Adrenal gland (tissue), 19 donors: ENCODE measurements at places on chromosomes 7 and 10. TPM values are rescaled to one million over a fixed set of nuclear protein-coding genes. Genes with fewer than 3 reads are reported as not detected.

DNA sequence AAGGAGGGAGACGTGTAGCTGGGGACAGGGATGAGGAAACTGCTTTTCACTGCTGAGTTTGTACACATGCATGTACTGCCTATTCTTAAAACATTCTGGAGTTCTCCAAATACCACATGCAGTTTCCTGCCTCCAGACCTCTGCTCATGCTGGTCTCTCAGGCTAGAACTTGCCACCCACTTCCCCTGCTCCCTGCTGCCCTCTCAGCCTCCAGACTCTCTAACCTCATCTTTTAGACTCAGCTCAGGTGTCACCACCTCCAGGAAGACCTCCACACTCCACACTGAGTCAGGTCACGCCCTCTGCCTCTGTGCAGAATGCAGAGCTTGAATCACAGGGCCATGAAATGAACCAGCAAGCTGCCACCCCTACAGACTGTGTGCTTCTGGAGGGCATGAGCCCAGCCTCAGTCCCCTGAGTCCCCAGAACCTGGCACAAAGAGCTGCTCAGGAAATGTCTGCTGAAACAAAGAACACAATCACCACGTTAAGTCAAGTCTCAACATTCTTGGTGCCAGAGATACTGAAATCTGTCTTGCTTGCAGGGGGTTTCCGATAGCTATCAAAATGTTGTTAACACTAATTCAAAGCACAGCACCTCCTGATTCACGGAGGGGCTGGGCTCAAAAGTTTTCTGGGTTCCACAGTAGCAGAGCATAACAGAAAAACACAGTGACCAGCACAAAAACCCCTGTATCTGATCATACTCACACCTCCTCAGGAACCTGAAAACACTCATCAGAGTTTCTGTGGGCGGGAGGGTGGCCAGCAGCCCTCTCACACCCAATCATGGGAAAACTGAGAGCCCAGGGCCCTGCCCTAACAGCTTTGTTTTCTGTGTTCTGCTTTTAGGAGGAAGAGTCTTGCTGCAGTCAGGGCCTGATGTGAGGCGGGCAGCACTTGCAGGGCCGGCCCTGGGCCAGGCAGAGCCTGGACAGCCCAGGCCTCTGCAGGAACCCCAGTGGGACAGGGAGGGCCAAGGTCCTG, 21.1 kb downstream of the FAM53B start:
- peaks cover 99% of the 10 kb centered on the region for H3K4me1 ChIP-seq
- peak overlapping the region; percentile 83 for H3K27ac ChIP-seq
- no peaks in the 10 kb centered on the region for H3K27me3 ChIP-seq

GRCh38 chr7:86013662-86014061, 630.0 kb upstream of the GRM3 start:
- H3K4me3 ChIP-seq = no peak overlapping the region
- no peak overlapping the region for H3K27ac ChIP-seq
- no peaks in the 10 kb centered on the region for H3K27me3 ChIP-seq

GRCh38 chr7:13991791-13992595, 2.5 kb upstream of the ETV1 start:
- DNase-seq = no peak
- H3K27me3 ChIP-seq = no peaks in the 10 kb centered on the region
- H3K36me3 ChIP-seq = no peaks in the 10 kb centered on the region
- H3K4me3 ChIP-seq = peak overlapping the region; percentile 88
- H3K4me1 ChIP-seq = peaks cover 18% of the 10 kb centered on the region

DNA sequence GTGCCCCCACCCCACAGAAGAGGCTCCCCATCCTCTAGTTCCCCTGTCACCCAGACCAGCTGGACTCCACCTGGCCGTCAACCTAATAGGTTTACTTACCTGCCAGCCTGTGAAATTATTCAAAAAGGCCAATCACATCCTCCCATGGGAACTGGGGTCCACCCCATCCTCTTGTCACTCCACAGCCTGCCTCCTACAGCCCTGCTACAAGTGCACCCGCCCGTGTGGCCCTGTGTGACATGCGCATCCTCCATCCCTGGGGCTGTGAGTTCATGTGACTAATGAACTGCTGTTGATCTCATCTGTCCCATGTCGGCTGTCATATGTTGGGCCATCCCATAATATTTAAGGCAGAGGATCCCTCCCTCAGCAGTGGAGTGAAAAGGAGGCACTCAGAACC, 39.4 kb downstream of the AOC1 start:
- no peak for DNase-seq
- no peaks in the 10 kb centered on the region for H3K36me3 ChIP-seq
- no peaks in the 10 kb centered on the region for H3K4me1 ChIP-seq

DNA sequence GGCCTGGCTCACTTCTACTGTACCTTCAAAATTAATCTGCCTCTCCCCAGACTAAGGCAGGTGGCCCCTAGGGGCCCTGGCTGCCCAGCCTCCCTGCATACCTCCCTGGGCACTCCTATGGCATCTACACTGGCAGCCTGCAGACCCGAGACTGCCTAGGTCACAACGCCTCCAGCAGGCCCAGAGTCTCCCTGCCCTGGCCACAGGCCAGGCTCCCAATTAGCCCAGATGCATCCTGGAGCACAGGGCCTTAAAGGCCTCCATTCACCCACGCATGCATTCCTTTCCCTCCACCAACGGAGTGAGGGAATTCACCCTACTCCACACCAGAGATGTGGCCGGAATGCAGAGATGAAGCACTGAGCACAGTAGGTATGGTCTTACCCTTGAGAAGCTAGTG, 1.9 kb downstream of the CHAT start:
- H3K27ac ChIP-seq = no peak overlapping the region
- H3K36me3 ChIP-seq = no peaks in the 10 kb centered on the region

DNA sequence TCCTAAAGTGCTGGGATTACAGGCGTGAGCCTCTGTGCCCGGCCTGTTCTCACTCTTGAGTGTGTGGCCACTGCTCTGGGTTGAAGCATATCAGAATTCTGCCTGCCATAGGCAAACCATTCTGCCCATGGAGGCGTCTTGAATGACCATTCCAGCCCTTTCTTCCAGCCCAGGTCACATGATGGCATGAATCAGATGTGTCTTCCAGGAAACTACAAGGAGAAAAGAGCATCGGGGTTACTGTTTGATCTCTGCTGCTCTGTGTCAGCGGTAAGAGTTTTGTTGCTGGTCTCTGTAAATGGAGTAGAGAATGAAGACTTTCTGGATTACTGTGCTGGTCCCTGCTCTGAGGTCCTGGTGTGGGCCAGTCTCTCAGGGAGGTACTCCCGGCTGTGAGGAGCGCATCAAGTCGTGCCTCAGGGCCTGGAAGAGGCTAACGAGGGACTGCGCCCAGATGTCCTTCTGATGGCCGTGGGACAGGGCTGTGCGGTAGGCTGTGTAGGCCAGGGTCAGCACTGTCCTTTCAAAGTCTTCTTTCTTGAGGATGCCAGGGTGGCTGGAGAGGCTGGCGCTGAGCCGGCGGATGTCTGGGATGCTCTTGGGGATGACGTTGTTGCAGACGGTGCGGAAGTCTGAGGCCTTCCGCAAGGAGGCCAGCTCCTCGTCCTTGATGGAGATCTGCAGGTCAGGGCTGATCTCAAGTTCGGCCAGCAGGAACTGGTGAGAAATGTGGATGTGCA, 5.8 kb upstream of the SLC13A4 start:
- H3K27me3 ChIP-seq = no peaks in the 10 kb centered on the region
- H3K4me3 ChIP-seq = no peak overlapping the region
- no peaks in the 10 kb centered on the region for H3K4me1 ChIP-seq

GRCh38 chr10:131402771-131403650, 91.5 kb upstream of the TCERG1L start:
- no peaks in the 10 kb centered on the region for H3K4me1 ChIP-seq
- H3K27me3 ChIP-seq = no peaks in the 10 kb centered on the region
- H3K27ac ChIP-seq = no peak overlapping the region
- no peak for DNase-seq

DNA sequence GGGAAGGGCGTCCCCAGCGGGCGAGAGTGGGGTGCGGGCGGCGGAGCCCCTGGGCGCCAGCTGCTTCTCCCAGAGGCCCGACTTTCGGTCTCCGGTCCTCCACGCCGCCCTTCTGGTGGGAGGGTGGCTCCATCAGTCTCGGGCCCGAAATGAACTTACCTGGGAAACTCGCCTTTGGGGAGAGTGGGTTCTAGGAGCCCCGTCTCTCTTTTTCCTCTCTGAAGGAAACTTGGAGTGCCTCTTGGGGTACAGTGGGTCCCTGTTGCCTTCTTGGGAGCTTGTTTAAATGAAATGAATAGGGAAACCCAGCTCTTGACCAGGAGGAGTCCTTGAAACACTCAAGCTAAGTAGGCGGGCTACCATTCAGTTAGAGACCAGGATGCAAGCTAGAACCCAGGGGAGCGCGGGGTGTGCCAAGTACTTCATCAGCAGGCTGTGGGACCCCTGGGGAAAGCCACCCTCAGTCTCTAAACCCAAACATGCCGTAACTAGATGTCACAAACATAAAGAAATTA, 1.3 kb downstream of the SLC26A4 start:
- no peaks in the 10 kb centered on the region for H3K36me3 ChIP-seq
- DNase-seq = no peak
- no peak overlapping the region for H3K27ac ChIP-seq
- H3K4me1 ChIP-seq = peaks cover 9% of the 10 kb centered on the region
- peaks cover 23% of the 10 kb centered on the region for H3K27me3 ChIP-seq

DNA sequence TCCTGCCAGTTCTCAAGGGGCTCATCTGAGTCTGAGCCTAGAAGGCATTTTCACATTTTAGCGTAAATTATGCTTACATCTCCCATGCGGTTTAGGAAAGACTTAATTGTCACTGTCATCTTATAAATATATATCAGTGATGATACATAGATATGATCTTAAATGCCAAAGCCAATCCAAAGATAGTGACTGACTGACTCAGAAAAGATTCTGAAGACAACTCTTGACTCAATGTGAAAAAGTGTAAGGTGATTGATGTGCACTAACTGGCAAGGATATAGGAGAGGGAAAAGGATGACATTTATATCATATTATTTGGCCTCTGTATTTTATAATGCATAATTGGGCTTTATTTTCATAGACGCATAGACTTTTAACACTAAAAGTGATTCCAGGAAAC, 84.9 kb upstream of the LRRN3 start:
- H3K36me3 ChIP-seq = no peaks in the 10 kb centered on the region
- DNase-seq = no peak
- H3K4me3 ChIP-seq = no peak overlapping the region
- no peak overlapping the region for H3K27ac ChIP-seq
- no peaks in the 10 kb centered on the region for H3K4me1 ChIP-seq

GRCh38 chr10:97000487-97001182, 168.5 kb downstream of the LCOR start:
- H3K27me3 ChIP-seq = no peaks in the 10 kb centered on the region
- H3K27ac ChIP-seq = no peak overlapping the region

GRCh38 chr7:31775556-31775955, 88.5 kb downstream of the PPP1R17 start:
- H3K4me1 ChIP-seq = no peaks in the 10 kb centered on the region
- no peak overlapping the region for H3K4me3 ChIP-seq
- no peaks in the 10 kb centered on the region for H3K27me3 ChIP-seq
- DNase-seq = no peak
- no peaks in the 10 kb centered on the region for H3K36me3 ChIP-seq

- H3K4me3 ChIP-seq = no peak overlapping the region
- H3K27me3 ChIP-seq = no peaks in the 10 kb centered on the region
- no peak for DNase-seq
- H3K36me3 ChIP-seq = no peaks in the 10 kb centered on the region
- H3K4me1 ChIP-seq = no peaks in the 10 kb centered on the region
Observed at GRCh38 chr7:142481548-142481947, 223.7 kb upstream of the PRSS58 start.

DNA sequence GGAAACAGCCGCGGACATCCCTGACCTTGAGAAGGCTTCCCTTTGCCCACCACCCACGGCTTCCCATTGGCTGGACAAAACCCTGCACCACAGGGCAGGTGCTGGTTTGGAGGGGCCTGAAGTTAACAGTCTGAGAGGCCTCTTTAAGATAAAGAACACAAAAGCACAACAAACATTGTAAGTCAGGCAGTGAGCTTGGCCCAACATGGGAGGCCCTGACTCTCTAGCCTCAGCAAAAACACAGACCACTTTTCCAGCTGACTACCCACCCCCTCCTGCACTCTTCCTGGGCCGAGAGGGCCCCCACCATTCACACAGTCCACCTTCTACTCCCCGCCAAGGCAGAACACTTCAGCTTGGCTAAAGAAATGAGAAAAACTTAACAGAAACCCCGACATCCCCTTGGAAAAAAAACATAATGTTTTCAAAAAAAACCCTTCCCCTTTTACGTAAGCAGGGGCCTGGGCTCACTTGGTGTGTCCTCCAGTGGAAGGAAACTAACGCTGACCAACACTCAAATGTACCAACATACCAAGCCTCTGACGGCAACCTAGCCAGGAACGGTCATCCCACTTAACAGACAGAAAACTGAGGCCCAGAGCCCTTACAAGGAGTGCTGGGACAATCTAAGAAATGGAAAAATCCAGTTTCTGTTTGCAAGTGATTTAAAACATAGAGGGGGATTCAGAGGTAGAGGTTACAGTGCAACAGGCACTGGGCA, 80.9 kb downstream of the COBL start:
- no peaks in the 10 kb centered on the region for H3K36me3 ChIP-seq
- no peak overlapping the region for H3K27ac ChIP-seq
- no peak overlapping the region for H3K4me3 ChIP-seq
- H3K27me3 ChIP-seq = no peaks in the 10 kb centered on the region

DNA sequence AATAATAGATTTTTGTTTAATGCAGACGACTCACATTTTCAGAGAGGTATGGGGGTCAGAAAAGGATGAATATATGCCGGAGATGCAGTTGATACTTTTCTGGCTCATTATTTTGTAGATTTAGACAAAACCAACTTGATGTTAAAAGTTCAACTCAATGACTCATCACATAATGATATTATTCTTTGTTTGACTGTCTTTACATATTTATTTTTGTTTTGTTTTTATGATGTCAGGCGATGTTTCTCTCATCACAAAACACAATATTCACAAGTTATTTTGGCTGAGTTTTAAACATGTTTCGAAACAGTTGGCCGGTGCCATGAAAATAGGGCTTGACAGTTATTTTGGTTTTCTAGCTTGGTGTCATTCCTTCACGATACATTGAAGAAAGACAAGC, 1.3 kb downstream of the GJD4 start:
- H3K4me1 ChIP-seq = no peaks in the 10 kb centered on the region
- H3K27ac ChIP-seq = no peak overlapping the region
- H3K36me3 ChIP-seq = no peaks in the 10 kb centered on the region
- H3K4me3 ChIP-seq = no peak overlapping the region

DNA sequence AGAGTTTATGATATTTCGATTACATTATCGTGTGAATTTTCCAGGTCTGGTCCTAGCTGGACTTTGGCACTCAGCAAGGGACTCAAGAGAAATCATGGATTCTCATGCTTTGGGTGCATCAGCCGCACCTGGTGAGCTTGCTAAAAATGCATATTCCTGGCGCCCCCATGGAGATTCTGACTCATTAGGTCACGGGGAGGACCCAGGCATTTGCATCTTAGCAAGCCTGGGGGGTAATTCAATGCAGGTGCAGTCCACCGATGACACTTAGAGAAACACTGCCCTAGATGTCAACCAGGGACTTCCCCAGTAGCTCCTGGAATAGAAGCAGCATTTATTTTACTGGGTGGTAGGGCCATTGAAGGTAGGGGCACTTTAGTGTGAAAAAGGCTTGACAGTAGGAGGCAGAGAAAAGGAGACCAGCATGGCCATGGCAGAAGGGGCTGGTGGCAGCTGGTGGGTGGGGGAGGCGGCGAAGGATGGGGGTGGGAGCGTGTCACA, 29.9 kb upstream of the PDCD4 start:
- H3K36me3 ChIP-seq = no peaks in the 10 kb centered on the region
- H3K27ac ChIP-seq = no peak overlapping the region
- DNase-seq = no peak

The EGR2 gene
- total RNA-seq = 0.47 TPM

The PPP1R9A gene
- 31.2 TPM for total RNA-seq

The MSS51 gene
- total RNA-seq = 3.3 TPM

The SERPINE1 gene
- total RNA-seq = 79.2 TPM

The DGKB gene
- total RNA-seq = 0.18 TPM

The MMP21 gene
- total RNA-seq = not detected

The WIPF3 gene
- total RNA-seq = 7.7 TPM

The FAM131B gene
- 0.14 TPM for total RNA-seq
